ENCODE measurements at places on chromosomes 16 and 17.

DNA sequence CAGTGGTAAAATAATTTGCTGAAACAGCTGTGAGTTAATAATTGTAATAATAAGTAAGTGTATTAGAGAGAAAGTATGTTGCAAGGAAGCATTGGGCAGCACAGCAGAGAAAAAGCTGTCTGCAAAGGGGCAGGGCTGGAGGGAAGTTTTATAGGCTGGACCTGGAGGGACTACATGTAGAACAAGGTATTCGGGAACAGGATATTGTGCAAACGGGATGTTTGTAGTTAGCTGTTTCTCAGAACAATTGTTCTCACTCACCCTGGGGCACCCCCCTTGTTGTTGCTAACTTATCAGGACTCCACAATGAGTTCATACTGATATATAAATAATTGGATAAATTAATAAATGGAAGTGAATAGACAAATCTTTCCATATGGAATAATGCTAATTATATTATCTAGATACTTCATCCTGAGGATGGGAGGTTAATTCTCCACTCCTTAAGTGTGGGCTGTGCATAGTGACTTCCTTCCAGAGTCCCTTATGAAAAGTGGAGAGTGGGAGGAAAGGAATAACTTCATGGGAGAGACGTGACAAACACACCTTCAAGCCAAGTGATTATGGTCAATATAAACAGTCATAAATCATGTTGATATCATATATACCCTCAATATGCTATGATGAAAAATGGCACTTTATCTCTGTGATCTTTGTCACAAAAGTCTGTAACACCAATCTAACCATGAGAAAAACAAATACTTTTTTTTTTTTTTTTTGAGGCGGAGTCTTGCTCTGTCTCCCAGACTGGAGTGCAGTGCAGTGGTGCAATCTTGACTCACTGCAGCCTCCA, 85.4 kb downstream of the PPM1E start:
- DNase-seq, result no peak

DNA sequence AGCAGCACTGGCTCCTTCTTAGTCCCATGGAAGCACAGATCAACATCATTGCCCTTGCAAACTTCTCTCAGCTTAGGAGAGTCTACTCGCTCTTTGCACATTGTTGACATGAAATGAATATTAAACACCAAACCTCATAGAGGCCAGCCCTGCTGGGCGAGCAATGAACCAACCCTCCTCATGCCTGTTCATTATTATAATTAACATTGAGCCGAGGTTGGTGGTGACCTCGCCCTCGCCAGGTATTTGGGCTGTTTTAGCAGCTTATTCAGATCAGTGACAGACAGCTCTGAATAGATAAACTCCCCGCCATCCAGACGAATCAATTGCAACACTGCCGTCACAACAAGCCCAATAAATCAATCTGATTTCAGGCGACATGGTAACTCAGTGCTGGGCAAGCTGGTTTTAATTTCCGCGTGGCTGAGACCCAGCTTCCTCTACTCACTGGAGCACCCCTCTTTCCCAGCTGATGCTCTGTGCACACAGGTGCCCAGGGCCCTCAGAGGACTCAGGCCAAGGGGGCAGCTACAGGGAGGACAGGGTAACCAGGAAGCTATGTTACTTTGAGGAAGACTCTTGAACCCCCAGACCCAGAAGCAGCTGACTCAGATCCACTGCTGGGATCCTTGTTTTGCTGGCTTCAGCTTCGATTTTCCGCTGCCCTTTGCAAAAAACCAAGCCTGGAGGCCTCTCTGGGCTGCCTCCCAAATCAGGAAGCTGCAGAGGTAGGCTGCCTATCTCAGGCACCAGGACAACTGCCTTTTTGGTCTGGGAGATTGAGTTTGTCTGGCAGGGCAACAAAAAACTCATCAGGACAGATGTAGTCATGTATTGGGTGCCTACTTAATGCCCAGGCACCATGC, 10.7 kb upstream of the SEZ6 start:
- no peak for DNase-seq

GRCh38 chr17:47851764-47852112, 775 bp upstream of the SP6 start:
- no peak for DNase-seq

GRCh38 chr17:45948498-45948880, 50.6 kb upstream of the STH start:
- no peak for DNase-seq

DNA sequence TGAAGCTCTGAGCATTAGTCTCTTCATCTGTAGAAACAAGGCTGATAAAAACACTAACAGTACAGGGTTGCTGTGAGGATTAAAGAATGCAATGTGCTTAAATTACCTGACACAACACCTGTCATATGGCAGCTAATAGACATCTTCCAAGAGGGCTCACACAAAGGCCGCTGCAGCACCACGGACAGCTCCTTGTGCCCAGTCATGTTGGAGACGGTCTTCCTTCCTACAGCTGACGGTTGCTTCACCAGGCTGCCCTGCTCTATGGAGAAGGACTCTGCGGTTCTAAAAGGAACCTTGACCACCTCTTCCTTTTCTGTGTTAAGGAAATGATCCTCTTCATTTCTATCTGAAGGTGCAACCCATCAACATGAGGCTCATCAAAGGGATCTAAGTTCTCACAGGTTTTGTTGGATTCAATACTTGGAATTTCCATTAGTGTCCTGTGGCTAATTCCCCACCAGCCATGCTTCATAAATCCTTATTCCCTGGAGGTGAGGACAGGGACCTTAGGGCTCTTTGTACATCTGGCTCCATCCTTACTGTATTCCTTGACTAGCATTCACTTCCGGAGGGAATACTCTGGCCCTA, 138.9 kb upstream of the CES5A start:
- DNase-seq, result no peak

DNA sequence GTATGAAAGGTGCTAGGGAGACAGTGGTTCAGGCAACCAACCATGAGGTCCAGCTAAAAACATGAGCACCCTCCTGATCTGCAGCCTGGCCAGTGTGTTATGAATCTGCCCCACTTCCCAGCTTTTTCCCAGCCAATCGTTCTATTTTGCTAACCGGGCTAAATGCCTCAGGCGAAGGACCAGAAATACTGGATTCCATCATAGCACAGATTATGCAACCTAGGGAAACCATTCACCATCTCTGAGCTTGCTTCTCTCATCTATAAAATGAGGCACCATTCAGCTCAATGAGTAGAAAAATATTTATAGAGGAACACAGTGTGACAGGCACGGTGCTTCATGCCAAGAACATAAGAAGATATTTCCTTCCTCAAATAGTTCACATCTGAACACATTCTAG, 45.2 kb upstream of the NUDT7 start:
- DNase-seq, result no peak

DNA sequence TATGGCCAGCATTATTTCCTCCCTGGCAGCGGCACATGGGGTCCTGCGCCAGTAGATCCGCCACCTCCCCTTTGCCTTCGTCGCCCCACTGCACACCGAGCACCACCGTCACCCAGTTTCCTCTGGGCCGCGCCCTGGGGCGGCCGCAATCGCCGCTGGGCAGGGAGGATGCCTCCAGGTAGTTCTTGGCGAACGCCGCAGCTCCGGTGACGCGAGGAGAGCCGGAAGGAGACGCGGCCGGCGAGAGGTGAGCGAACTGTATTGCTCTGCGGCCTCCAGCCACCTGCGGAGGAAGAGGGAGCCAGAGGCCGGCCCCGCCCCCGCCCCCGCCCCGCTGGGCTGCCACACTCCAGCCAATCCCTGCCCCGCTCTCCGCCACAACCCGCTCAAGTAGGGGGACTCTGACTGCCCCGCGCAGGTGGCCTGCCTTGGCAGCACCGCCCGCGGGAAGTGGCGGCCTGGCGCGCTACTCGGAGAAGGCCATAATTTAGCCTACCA, 11.8 kb upstream of the SLFN13 start:
- DNase-seq, result no peak
